ENCODE measurements at places on chromosomes 7 and 10.

DNA sequence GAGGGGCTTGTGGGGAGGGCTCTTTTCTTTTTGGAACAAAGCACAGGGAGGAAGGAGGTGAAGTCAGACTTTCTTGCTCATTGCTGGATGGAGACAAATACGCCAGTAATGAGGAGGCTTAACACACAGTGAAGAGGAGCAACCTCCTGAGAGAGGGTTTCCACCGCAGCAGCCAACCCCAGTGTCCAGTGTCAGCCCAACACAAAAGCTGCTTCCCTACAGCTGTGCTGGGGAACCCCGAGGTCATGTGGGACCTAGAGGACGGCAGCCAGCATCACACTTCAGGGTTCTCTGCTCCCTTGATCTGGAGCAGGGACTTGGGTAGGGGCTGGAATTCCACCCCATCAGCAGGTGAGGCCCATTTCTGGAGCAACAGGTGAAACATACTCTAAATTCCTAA is 7.7 kb downstream of the BLNK start:
- DNase-seq, result no peak

GRCh38 chr10:92122941-92123450 is 167.9 kb downstream of the CPEB3 start:
- DNase-seq, result no peak

DNA sequence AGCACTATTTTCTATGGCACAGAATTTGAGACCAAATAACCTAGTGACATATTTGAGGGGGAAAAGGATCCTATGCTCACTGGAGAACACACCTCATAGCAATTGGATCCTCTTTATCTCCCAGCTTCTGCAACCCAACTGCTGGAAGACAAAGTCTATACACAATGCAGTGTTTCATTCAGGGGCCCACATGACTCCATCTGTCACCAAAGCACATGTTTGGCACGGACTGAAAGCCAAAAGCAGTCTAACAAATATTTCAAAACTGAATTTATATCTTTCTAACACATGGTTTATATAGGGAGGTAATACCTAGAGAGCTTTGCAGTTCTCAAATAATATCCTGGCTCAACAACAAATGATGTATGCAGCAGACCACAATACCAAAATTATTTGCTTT is 39.2 kb downstream of the ADAM12 start:
- no peak for DNase-seq

GRCh38 chr7:117775801-117776200 is 97.4 kb downstream of the CTTNBP2 start:
- no peak for DNase-seq

GRCh38 chr10:19592276-19592675 is 224.0 kb upstream of the PLXDC2 start:
- no peak for DNase-seq

- DNase-seq, result no peak
Observed at GRCh38 chr10:71814922-71815411, 36.1 kb downstream of the PSAP start.

- DNase-seq, result no peak
Observed at GRCh38 chr7:141992156-141992555, 3.5 kb upstream of the MGAM start.

DNA sequence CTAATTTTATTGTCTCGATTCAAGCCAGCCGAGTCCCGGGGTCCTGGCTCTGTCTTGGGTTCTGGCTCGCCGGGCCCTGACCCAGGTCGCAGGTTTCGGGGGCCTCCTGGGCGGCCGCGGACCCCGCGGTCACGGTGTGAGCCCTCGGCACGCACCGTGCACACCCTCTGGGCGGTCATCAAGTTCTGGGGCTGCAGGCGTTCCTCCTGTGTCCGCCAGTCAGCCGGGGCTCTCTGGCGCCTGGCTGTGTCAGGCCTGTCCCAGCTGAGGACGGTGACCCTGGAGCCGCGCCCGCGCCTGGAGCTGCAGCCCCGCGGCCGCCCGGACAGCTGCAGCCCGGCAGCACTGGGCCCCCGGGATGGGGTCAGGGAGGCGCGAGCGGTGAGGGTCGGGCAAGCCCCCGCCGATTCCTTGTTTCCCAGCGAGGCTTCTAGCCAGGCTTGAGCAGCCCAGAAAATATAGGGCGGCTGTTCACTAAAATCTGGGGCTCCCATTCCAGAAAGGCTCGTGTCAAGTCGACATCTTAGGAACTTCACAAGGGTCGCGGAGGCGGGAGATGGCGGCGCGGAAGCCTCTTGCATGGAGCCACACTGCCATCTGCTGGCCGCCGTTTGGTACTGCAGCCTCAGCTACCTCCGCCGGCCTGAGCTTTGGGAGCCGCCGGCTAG is 4.2 kb upstream of the HOXA7 start:
- peak; percentile 48 for DNase-seq

GRCh38 chr7:104979167-104979841 is 34.7 kb upstream of the KMT2E start:
- DNase-seq, result no peak

DNA sequence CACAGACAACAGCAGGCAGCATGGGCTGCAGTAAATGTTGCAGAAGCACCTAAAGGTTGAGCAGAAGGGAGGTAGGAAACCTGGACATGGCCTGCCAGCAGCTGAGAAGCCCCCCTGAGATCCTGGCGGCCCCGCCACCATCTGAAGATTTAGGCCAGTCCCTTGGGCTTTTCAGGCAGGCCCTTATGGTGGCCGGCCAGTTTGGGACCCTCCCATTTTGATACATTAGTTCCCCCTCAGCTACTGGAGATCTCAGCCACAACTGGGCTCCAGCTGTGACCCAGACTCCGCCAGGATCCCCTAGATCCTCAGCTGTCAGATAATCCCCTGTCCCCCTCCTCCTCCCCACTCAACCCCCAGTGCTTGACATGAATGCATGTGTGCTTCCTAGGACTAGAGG is 34.4 kb downstream of the ZNF783 start:
- no peak for DNase-seq

DNA sequence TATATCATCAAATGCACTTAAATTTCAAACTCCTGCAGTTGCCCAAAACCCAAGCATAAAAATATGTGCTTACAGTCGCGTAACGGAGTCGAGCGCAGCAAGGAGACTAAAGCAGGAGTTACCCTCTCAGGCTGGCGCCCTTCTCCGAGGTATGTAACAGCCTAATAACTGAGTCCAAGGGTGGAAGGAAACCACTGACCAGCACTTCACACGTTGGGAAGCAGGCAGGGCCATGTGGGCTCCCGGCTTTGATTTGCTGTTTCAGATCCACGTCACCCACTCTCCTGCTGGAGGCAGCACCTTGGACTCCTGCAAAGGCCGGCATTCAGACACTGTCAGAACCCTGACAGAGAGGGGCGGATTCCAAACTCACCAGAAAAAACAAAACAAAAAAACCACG is 123.8 kb downstream of the DIP2C start:
- DNase-seq, result no peak

DNA sequence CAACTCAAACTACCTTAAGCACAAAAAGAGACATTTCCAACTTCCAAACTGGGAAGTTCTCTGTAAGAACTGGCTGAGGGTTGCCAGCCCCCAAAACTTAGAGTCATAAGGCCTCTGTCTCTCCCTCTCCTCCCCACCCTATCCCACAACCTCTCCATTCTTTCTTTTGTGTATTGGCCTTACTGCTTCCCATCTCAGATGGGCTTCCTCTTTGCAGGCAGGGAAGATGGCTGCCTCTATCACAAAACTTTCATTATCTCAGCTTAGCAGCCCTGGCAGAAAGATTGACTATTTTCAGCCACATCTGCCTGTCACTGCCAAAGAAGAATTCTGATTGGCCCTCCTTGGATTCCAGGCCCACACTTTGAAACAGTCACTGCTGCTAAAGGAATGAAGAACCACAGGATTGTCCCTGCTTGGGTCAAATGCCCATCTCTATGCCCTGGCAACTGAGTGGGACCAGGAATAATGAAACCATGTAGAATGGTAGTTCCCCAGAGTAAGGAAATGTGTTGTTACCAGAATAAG is 58.0 kb upstream of the PRKAR2B start:
- no peak for DNase-seq

DNA sequence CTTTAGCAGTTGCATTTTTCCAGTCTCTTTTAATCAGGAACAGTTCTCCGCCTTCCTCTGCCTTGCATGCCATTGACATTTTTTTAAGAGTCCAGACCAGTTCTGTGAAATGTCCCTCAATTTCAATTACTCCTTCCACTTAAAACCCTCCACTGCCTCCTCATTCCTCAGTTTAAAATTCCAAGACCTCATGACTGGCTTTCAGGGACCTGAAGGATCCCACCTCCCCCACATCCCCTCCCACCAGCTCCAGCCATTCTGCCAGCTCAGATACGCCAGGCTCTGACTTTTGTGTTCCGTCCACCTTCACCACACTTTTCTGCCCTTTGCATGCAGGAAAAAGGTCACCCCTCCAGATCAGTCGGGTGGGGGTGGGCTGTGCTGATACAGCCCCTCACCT is 8.7 kb downstream of the TNRC18 start:
- DNase-seq, result no peak

- DNase-seq, result no peak
Observed at GRCh38 chr10:104591441-104591840, 49.6 kb upstream of the SORCS3 start.

DNA sequence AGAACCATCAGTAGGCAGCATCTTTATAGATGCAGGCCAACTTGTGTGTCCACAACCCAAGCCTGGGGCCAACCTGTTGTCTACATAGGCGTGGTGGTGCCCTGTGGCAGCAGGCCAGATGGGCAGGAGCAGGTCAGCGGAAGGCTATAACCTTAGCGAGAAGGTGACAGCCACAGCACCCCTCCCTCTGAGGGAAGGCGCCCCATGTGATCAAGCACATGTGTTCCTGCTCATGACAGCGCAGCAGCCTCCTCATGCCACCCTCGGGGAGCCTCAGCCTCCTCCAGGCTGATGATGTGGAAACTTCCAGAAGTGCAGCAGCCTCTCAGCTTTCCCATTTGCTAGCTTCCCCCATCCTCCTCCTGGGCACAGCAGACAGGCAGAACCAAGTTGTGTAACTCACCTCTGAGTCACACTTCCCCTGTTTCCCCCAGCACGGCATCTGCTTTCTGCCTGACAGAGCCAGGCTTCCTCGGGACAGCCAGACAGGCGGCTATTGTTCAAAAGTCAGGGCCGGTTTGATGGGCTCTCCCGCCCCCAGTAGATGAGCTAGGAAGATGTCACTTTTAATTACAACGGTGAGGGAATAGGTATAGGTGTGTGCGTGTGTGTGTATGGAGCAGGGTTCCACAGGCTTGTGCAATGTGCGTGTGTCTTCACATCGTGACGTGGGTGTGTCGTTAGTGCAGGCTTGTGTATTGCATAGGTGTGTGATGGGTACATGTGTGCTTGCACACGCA is 312.0 kb upstream of the ZMIZ1 start:
- DNase-seq, result peak; percentile 90

GRCh38 chr10:97849103-97849686 is 448 bp upstream of the GOLGA7B start:
- DNase-seq, result no peak

DNA sequence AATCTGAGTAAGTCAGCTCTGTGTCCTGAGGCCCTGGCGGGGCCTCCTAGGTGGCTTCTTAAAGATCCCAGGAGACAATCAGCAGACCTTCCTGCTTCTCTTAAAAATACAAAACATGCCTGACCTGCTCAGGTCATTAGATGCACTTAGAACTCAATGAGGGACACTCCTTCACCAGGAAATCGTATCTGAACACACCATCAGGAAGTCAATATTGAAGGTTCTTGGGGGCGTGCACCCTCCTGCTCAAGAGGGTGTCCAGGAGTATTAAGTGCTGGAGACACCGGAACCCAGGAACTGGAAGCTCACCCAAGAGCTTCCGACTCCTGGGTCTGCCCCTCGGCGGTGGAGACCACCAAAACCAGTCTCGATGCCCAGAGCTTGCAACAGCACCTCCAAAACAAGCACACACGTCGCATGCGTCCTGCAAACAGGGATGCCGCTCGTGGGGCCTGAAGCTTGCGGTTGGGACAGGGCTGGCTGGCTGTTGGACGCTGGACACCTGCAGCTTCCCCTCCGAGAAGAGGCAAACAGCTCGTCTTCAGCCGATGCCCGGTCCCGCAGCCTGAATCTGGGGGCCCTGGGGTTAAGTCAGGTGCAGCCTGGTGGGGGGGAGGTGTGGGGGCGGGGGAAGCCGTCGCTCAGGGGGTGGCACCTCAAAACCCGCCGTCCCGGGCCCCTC is 803 bp downstream of the RAPGEF5 start:
- DNase-seq, result no peak

- DNase-seq, result no peak
Observed at GRCh38 chr7:130732980-130733930, 752 bp downstream of the KLF14 start.

GRCh38 chr10:131970946-131971345 is 10.8 kb downstream of the BNIP3 start:
- DNase-seq, result no peak

GRCh38 chr7:93921607-93922566 is at the start of gene GNG11:
TSS of gene GNG11 (plus strand) at chr7:93921735. CDS start at chr7:93922138, 403 bp downstream.
- DNase-seq, result peak; percentile 47

GRCh38 chr7:71560354-71560995 is 428.5 kb downstream of the GALNT17 start:
- DNase-seq, result no peak

DNA sequence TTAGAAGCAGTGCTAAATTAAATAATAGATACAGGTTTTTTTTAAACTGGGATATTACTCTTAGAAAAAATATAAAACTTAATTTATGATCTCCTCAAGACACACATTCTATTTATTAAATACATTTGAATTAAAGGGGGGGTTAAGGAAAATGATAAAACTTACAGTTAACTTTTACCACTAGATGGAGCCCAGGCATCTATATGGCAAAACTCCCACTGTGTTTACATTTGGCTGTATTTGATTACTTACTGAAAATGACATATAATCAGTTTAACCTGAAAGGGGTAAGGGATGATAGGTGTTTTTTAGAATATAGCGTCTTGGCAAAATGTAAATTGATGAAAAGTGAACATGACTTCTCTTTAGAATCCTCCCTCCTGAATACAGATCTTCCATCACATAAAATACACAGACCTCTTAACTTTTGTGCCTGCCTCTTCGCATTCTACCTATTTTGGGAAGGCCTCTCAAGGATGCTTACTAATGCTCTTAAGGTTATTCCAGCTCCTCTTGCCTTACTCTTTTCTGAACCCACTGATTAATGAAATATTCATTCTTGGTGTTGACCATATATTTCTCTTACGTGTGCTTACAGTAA is 235.7 kb downstream of the AGMO start:
- DNase-seq, result no peak

DNA sequence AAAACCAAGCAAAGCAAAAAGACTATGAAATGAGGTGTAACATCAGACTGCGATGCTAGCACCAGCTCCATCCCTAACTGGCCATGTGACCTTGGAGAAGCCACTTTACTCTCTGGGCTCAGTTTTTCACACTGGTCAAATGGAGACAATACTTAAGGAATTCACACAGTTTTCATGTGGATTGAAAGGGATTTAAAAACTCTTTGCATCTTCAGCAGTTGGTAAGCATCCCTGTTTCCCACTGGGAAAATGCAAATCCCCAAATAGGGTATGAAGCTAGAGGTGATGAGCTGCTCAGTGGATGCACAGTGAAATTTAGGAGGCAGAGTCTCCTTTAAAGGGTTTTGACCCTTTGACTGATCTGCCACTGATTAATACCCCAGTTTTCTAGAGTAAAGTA is 240.7 kb downstream of the SORCS3 start:
- no peak for DNase-seq

GRCh38 chr7:114703677-114704076 is 218.2 kb upstream of the MDFIC start:
- no peak for DNase-seq

Data from AG09319 (cell line).